ENCODE measurements at places on chromosomes 2 and 18.

DNA sequence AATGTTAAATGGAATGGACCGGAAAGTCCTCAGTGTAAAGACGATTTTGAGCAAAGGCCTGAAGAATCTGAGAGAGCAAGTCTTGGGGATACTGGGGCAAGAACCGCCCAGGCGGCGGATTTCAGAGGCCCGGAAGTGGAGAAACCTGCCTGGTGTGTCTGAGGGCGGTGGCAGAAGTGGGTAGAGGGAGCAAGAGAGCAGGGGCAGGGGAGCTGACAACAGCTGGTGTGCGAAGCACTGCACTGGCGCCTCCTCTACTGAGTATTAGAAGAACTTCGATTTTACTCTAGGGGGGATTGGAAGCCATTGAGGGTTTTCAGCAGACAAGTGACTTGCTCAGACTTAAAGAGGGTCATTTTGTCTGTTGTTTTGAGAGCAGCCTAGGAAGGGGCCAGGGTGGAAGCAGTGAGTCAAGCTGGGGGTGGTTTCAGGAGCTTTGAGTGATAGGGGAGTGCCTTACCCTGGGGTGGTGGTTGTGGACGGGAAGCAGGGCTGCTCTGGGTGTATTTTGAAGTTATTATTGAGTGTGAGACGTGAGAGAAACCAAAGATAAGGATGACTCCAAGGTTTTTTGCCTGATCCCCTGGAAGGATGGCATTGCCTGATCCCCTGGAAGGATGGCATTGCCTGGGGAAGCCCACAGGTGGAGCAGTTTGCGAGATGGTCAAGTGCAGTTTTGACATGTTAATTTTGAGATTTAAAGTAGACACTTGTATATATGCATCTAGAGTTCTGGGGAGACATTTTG lies 52.5 kb downstream of the ZNF236 start:
- peak; percentile 47 for DNase-seq

DNA sequence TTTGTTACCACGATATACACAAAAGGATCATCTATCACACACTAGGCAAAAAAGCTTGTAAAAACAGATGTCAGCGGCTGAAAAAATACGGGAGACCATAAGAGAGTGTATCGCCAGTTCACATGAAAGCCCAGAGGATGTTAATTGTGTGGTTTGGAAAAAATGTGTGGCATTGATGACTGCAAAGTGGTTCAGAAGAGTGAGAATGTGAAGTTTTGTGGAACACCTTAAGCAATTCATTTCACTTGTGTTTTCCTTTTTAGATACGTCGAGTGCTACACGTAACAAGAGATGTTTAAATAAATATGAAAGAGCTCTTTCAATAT lies 61.7 kb upstream of the DAPL1 start:
- no peak for DNase-seq

DNA sequence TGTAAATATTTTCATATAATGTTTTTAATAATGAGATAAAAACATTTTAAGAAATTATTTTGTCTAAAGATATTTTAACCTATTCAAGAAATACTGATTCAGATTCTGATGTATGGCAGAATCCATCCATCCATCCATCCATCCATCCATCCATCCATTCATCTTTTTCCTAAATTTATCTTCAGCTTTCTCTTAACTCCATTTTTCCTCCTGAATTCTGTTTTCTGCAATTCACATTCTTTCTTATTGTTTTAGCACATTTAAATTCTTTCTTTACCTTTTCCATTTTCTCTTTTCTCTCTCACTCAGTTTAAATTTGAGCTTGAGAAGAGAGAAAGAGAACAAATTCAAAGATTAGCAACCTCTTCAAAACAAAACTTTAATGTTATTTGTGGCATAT lies 3.6 kb downstream of the LRP1B start:
- DNase-seq, result no peak

GRCh38 chr2:24075259-24075658 lies 867 bp downstream of the SF3B6 start:
- DNase-seq, result no peak

DNA sequence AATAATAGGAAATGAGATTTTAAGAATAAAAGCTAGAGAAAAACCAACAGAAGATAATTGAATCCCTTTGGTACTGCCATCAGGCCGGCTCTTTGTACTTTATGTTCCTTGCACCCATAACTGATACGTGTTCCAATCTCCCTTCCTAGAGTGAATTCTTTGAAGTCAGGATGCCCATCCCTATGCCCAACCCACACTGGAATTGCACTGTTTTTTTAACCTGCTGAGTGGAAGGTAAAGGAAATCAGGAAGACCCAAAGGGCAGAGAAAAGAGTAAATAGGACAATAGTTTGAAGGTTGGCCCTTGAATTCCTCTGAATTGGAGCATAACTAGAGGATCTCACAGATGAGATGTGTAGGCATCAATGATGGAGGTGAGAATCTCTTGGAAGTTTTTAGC lies 4.4 kb upstream of the ATG16L1 start:
- DNase-seq, result no peak

- no peak for DNase-seq
Measured at GRCh38 chr2:1979569-1979968, 235.3 kb upstream of the PXDN start.

DNA sequence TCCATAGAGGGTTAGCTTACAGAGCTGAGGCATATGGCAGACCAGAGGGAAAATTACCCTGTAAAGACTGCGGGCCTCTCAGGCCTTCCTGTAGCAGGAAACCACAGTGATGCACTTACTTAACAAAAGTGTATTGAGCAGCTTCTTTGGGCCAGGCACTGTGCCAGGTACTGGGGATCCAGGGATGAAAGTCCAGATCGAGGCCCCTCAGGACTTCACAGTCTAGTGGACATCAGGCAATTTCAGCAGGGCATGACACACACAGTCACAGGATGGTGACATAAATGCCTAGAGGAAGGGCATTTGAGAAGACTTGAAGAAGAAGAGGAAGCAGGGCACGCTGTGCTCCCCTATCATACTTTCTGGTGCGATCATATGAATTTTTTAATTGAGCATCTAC lies 71.7 kb downstream of the MARCO start:
- DNase-seq, result no peak

DNA sequence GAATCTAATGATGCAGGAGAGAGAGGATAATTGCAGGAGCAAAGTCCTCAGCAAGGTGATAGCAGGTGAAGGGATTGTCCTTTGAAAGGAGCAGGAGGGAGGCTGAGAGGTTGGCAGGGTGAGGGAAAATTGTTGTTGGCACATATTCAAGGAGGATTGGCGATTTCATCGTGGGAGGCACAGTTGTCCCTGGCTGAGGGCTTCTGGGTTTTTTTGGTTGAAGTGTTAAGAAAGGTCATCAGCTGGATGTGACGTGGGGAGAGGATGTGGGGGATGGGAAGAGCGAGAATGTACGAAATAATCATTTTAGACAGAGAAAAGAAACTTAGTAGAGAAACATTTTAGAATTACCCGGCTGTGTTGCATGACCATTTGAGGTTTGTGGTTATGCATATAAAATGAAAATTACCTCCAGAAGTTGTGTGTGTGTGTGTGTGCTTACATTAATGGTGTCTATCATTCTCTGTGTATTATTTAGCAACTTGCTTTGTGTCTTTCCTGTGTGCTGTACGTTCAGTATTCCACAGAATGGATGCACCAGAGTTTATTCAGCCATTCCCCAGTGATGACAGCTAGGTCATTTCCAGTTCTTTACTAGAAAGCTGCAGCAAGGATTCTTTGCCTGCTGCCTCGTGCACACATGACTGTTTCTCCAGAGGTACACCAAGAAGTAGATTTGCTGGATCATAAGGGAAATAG lies 67.6 kb downstream of the SDC1 start:
- DNase-seq, result no peak

DNA sequence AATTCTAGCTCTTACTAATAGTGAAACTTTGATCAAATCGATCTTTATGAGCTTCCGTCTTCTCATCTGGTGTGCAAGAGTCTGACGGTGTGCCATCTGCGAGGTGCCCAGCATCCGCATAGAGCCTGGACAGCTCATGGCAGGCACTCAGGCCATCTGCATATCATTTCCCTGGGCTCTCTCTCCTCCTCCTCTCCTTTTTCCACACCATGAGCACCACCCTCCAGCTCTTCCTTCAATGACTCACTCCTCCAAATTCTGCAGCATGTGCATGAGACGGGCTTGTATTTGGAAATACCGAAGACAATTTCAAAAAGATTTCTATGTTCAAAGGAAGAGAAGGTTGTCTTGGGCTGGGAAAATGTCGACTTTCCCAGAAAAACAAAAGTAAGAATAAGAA lies 161.1 kb downstream of the CCBE1 start:
- no peak for DNase-seq

GRCh38 chr2:111904726-111905474 lies 6.5 kb downstream of the MERTK start:
- no peak for DNase-seq

- DNase-seq, result no peak
Measured at GRCh38 chr2:178863856-178864620, 56.8 kb upstream of the TTN start.

- DNase-seq, result no peak
Measured at GRCh38 chr18:38879871-38880270, 1314.3 kb upstream of the CELF4 start.

DNA sequence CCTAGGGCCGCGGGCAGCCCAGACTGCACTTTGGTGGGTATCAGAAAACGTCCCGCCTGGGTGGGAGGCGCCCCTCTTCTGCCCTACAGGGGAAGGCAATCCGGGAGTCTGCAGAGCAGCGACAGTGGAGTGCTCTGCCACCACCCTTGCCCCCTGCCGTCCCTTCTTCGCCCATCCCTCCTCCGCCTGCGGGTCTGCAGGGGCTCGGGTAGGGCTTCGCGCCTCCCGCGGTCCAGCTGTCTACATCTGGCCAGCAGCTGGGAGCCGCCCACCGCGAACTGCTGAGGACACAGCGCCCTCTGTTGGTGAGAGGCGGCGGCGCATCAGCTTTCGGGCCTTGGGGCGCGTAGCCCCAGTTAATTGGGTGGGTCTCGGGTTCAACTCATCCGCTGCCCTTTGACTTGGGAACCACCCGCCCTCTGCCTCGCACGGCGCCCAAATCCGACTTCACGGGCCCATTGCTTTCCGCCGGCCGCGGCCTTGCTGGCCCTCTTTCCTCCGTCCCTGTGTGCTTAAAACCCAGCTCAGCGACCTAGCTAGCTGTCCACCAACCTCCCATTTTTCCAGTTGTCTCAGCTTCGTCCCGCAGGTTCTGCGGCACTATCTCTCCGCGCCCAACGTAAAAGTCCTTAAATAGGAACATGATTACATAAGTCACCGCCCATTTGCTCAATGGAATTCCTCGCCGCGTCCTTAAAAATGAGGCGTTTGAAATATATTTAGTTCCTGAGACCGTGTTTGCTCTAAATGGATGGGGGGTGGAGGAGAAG lies 17.6 kb downstream of the WNT10A start:
- DNase-seq, result peak; percentile 84

DNA sequence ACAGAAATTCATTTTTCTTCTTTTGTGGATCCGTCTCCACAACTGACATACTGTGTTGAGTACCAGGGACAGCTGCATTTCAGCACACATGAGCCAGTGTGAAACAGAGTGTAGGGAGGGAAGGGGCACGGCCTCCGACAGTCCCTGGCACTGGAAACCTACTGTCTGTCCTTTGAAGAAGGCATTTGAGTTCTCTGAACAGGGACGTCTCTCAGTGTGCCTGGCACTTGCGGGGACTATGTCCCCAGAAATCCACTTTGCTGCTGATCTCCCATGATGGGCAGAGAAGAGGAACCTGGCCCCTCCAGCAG lies 48.1 kb downstream of the PLB1 start:
- DNase-seq, result no peak

DNA sequence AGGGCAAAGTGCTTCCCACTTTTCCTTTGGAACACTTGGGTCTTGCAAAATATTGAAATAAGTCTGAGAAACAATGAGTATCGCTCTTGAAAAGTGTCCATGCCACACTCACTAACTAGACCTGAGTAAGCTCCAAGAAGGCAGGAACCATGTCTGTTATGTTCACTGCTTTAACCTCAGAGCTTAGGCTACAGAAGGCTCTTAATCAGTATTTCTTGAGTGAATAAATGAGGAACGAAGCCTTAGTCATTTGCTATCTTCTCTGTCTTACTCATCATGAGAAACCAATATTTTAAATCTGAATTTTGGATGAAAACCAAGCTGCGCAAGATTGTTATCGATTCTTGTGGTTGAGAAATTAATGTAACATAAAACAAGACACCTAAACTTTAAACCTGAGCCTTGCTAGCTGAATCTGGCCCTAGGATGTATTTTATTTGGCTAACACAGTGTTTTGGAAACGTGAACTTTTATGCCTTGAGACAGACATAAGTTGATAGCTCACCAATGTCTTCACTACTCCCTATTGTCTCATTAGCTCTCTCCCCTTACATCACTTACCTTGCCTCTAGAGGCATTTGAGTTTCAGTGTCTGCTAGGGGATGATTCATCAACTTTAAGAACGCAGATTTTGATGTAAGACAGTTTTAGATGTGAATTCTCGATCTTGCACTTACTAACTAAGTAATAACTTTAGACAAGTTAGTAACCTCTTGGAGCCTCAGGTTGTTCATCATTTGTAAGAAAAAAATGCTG lies 392.8 kb upstream of the MEIS1 start:
- DNase-seq, result no peak

GRCh38 chr2:76178610-76179009 lies 467.9 kb upstream of the GCFC2 start:
- DNase-seq, result no peak

- DNase-seq, result no peak
Measured at GRCh38 chr2:181553244-181553643, 96.1 kb downstream of the ITGA4 start.

DNA sequence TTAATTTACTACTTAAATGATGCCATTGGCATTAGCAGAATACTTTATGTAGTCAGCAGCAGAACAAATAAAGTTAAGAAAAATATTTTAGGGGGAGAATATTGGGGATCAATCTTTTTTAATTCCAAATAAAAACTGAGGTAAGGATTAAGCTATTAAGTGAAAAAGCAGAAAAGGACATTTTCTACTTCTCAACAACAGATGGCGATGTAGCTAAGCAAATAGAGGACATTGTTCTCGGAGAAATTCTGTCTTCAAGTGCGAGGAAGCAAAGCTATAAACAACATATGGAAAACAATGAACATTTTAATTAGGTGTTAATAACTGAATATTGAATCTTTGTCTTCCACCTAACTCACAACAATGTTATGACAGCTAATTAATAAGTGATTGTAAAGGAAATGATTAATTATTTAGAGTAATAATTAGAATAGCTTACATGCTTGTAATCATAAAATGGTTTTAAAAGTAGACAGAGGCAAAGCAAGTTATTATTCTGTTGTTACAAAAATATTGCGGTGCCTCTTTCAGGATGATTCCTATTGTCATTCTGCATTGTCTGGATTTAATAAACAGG lies 32.9 kb upstream of the CCDC93 start:
- no peak for DNase-seq

- DNase-seq, result no peak
Measured at GRCh38 chr2:64504774-64505720, 19.1 kb upstream of the AFTPH start.

- no peak for DNase-seq
Measured at GRCh38 chr2:46066116-46066515, 231.1 kb upstream of the EPAS1 start.

DNA sequence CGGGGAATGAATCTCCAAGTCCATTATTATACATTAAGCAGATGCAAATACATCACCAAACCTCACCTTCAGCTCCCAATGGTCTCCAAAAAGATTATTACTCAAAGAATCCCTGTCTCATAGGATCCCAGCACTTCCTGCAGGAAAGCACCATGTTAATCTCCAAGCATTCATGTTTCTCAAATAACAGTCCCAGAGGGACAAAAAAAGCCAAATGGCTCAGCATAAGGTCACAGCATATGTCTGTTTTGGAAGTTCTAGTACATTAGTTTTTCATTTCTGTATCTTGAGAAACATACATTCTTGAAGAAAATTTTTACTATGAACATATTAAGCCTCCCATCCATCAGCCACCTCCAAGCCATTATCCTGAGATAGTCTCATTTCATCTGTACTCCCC lies 103.3 kb downstream of the METTL4 start:
- DNase-seq, result no peak

All from stimulated activated CD4-positive, alpha-beta T cell treated with anti-CD3 and anti-CD28 coated beads, Interleukin-4, amount 100 ng/mL, for 24 hours (primary cell).